ENCODE measurements at places on chromosomes 12 and 14.
A peak's percentile ranks its signal among the peaks of the same experiment; 100 is the strongest.

GRCh38 chr12:14956024-14956891 is 5.1 kb downstream of the ARHGDIB start:
- no peak for DNase-seq

DNA sequence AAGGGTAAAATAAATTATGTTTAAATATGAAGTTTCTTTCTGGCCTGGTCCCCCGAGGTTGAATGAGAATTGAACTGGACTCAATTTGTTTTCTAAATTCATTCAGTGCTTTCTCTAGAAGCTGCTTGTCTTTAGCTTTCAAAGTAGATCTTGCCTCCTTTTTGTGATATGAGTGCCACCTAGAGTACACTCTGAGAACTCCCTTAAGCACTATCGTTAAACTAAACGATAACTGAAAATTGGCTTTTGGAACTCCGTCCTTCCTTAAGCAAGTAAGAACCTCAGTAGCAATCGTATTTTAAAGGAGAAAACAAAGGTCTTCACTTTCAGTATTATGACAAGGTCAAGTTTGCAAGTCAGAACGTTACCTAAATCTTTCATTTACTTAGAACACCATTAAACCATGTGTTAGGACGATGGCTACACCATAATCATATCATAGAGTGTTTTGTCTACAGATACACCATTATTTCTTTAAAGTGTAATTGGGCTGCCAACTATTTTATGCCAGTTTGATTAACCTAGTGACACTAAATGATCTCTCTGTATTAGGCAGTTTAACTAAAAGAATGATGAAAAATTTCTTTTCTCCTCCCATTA is 364.8 kb downstream of the SNAPC1 start:
- no peak for DNase-seq

DNA sequence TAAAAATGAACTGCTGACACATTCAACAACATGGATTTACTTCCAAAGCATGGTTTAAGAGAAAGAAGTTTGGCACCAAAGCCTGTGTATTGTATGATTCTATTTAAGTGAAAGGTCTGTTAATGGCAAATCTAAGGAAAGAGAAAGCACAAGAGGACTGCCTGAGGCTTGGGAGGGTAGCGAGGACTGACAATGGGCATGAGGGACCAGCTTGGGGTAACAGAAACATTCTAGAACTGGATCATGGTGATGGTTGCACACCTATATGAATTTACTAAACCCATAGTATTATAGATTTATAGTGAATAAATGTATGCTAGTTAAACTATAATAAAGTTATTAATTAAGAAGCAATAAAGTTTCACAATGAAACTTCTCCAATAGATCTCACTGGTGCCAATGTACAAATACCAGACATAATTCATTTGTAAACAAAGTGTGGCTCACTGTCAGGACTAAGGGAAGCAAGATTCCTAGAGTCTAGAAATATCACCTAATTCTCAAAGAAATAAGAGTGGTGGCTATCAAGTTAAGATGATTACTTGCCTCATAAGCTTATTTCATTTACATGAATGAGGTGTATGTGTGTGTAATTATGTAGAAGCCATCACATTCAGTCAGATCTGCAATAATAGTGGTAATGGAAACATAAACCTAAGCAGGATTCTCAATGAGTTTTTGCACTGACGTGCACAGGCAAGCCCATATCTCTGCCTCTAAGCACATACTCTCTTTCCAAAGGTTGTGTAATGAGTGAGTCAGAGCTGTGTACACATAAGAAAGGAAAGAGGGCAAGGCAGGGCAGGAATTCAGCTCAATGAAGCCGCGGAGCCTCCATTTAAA is 353.4 kb downstream of the KCNH5 start:
- no peak for DNase-seq

DNA sequence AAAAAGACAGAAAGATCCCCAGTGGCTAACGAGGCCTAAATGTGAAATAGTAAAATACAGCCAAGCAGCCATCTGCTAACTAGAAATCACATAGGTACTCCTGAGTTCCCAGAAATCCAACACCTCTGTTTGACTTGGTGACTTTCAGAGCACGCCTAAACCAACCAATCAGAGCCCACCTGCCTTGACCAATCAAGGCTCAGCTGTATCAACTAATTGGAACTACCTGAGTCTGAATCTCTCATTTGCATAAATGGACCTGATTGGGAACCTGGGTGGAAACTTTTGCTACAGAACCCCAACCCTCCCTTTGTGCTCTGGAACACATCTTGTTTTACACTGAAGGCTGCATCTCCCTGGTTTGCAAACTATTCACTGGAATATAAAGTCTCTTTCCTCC is 5.1 kb upstream of the TCL1B start:
- no peak for DNase-seq

DNA sequence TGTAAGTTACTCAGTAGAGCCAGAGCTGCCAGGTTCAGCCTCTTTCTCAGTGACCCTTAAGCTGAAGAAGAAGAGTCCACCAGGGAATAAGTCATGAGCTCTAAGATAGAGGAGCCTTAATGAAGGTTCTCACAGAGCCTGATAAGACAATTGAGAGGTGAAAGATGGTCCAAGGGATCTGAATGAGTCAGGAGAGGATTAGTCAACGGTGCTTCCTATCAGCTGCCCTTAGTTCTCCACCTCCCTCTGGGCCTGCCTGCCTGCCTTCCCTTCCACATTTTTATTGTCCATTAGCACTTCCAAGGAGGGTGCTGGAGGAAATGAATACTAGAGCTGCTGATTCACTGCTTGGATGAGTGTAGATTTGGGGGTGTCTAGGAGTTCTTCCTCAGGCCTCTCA is 161.7 kb upstream of the RMST start:
- DNase-seq = no peak

- DNase-seq = no peak
Observed at GRCh38 chr12:82314406-82314892, 43.7 kb downstream of the CCDC59 start.

GRCh38 chr12:25868193-25868592 is 90.3 kb upstream of the RASSF8 start:
- no peak for DNase-seq

- DNase-seq = no peak
Observed at GRCh38 chr12:11497995-11498394, 102.6 kb upstream of the PRB2 start.

- peak; percentile 19 for DNase-seq
Observed at GRCh38 chr14:77498120-77498979, at the start of gene ISM2. Gene ISM2, minus strand, starts transcription at chr14:77498816. Its CDS starts 23 bp downstream, at chr14:77498793.

GRCh38 chr12:67038486-67038885 is 230.7 kb upstream of the CAND1 start:
- no peak for DNase-seq

GRCh38 chr14:20612403-20612802 is 21.2 kb upstream of the RNASE12 start:
- no peak for DNase-seq

Data from activated naive CD8-positive, alpha-beta T cell treated with anti-CD3 and anti-CD28 coated beads, Interleukin-2, amount 50 U/mL, for 16 hours (primary cell).